ENCODE measurements at places on chromosomes 6 and 20.

GRCh38 chr6:8085053-8085511 lies 17.3 kb downstream of the EEF1E1 start:
- no peak for DNase-seq

- no peak for DNase-seq
Observed at GRCh38 chr20:21106171-21107017, at the start of gene LINC00237. Gene LINC00237, minus strand, starts transcription at chr20:21106358.

- no peak for DNase-seq
Observed at GRCh38 chr6:143536461-143536865, 24.9 kb upstream of the FUCA2 start.

DNA sequence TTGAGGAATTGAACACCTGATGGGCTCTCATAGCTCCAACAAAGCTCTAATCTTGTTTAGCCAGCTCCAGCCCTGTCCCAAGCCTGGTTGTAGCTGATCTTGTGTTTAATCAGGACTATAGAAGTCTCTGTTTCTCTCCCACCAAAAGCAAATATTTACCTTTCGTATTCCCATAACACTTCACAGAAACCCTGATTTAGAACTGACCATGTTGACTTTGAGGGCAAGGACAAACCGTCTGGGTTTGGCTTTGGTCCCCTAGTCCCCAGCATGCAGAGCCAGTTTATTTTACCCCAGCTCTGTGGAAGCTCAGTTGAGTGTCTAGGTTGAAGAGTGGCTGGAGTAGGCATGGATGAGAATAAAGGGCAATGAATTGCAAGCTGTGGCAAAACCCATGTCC lies 18.0 kb upstream of the SIM1 start:
- DNase-seq = no peak

- no peak for DNase-seq
Observed at GRCh38 chr6:129472239-129472638, 237.7 kb downstream of the ARHGAP18 start.

GRCh38 chr6:6218759-6219085 lies 101.7 kb downstream of the F13A1 start:
- no peak for DNase-seq

- no peak for DNase-seq
Observed at GRCh38 chr20:34547844-34548613, 10.5 kb upstream of the MAP1LC3A start.
